ENCODE measurements at places on chromosomes 4 and X.

GRCh38 chr4:52932591-52933470 lies 70.7 kb downstream of the RASL11B start:
- no peak for DNase-seq

GRCh38 chr4:17647927-17648326 lies 33.5 kb downstream of the MED28 start:
- DNase-seq = no peak

- DNase-seq = no peak
These were observed 298.4 kb downstream of the ARHGAP10 start for GRCh38 chr4:148030193-148030873.

GRCh38 chr4:179836179-179837075 lies 2394.2 kb upstream of the AGA start:
- DNase-seq = no peak

DNA sequence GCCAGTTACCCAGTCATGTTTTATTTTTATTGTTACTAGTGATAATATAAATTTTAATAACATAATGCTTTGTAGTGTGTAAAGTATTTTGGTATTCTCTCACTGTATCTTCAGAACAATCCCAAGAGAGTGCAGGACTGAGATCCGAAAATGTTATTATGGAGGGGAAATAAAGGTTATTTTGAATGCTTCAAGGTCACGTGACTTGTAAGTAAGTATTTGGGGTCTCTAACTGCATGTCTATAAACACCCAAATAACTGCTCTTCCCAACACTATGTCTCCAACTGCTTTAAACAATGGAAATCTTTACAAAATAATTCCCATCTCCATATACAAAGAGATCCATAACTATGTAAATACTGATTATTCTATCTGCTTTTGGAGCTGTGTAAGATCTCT lies 302.2 kb downstream of the LDB2 start:
- no peak for DNase-seq

GRCh38 chr4:82998898-82999297 lies 11.7 kb downstream of the LIN54 start:
- no peak for DNase-seq

- DNase-seq = no peak
These were observed 126.7 kb downstream of the EMCN start for GRCh38 chr4:100391086-100391485.

GRCh38 chr4:14308229-14308651 lies 680.7 kb upstream of the BOD1L1 start:
- DNase-seq = no peak

DNA sequence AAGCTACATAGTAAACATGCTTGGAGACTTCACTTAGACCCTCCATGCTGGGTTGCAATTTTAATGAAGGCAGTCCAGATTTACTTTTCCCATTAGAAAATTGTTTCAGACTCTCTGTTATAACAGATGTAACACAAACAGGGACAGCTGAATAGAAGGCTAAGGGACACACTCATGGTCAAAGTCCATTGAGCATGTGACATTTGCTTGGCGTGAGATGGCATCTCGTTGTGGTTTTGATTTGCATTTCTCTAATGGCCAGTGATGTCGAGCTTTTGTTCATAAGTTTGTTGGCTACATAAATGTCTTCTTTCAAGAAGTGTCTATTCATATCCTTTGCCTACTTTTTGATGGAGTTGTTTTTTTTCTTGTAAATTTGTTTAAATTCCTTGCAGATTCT lies 358.2 kb upstream of the CLNK start:
- DNase-seq = no peak

- no peak for DNase-seq
These were observed 474.8 kb downstream of the PDGFC start for GRCh38 chr4:156496797-156497196.

- DNase-seq = no peak
These were observed 124.2 kb downstream of the NFKB1 start for GRCh38 chr4:102625232-102625930.

DNA sequence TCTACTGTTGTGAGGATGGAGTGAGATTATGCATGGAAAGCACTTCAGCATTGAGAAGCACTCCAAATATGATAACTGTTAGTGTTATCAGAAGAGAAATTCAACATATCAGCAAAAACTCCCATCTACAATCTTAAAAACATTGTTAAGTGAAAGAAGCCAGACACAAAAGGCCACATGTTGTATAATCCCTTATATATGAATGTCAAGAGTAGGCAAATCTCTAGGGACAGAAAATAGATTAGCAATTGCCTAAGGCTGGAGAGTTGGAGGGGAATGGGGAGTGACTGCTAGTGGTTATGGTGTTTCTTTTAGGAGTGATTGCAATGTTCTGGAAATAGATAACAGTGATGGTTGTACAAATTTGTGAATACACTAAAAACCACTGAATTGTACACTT lies 122.5 kb upstream of the LNX1 start:
- no peak for DNase-seq

DNA sequence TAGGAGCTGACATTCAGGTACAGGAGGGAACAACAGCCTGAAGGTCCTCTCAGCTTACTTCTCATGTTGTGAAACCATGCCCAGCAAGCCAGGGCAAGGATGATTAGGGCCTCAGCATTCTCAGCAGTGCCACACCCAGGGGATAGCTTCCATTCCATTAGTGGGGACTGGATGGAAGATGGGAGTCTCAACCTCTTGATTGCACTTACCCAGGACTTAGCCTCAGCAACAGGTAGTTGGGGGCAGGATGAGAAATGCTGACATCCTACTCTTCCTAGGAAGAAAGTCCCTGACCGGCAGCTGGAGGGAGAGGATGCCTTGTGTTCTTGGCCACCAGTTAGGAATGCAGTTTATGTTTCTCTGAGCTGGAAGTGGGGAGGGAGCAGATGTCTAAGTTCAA lies 8.8 kb upstream of the BEX3 start:
- no peak for DNase-seq

GRCh38 chr4:111813555-111814140 lies 331.6 kb upstream of the FAM241A start:
- DNase-seq = no peak

GRCh38 chr4:153502584-153502983 lies 36.4 kb downstream of the TMEM131L start:
- no peak for DNase-seq

DNA sequence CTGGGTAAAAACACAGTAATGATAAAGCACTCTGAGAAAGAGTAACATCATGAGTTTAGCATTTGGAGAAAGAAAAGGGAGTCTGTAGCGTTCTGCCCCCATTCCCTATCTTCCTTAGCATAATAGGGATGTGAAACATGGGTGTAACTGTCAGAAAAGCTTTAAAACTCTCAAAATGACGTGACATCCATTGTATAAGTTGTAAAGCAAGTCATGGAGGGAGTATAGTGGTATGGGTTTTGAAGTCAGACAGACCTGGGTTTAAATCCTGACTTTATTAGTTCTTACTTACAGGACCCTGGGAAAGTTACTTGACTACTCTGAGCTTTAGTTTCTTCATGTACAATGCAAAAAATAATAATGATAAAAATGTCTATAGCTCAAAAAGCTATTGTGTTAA lies 17.1 kb downstream of the FBXO8 start:
- no peak for DNase-seq

DNA sequence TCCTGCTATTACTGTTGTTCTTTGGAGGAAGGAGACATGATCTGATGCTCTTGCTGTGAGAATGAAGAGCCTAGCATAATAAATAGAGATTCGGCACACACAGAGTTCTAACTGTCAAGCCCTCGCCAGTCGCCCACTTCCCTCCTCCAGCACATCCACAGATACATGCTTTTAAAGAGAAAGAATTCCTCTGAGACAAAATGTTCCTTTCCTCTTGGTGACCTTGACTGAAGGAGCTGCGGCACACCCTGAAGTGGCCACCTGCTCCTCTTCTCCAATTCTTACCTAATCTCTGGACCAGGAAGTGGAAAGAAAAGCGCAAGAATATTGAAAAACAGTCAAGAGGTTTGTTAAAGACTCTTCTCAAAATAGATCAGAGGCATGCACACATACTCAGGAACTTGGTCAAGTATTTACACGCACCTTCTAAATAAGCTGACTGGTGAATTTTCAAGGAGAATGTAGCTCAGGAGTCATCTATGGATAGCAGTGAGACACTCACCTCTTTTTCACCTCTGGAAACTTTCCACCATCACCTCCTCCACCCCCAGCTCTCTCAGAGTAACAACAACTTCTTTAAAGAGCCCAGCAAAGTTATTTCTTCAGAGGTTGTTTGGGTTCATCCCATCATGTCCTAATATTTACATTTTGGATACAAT lies 95.4 kb downstream of the PARM1 start:
- no peak for DNase-seq

GRCh38 chrX:15356444-15356843 lies 21.1 kb upstream of the PIGA start:
- no peak for DNase-seq

- DNase-seq = no peak
These were observed 558.2 kb downstream of the ZNF674 start for GRCh38 chrX:45986971-45987370.

DNA sequence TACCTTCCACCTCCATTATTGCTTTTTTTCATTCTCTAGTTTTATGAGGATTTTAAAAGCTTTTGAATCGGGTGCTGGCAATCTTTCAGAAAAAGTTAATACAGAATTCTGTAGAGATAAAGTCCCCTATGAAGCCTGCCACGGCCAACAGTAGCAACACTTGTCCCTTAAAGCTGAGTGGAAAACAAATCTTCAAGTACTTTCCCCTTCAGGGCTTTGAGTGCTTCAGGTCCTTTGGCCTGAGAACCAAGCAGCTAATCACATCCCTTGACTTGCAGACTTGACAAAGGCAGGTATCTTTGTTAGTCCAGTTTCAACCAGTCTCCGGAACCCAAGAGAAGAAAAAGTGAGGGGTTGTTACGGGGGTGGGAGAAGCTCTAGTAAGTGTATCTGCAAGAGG lies 144.4 kb downstream of the ATG4A start:
- DNase-seq = no peak

- no peak for DNase-seq
These were observed 98.3 kb upstream of the MAML3 start for GRCh38 chr4:140252141-140252741.

DNA sequence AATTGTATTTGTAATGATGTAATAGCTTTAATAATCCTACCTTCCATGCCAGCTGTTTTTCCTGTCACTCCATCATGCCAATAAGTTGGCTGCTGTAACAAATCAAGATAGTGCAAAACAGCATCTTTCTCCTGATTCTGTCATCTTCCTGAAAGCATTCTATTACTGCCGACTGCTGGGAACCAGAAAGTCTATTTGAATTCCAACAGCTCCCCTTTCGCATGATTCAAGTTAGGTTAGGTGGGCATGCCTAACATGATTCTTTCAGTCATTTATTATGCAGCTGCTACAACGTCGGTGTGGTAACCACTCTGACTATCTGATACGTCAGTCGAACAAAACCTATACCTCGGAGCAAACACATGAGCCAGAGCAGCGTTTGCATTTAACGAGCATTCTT lies 127.9 kb upstream of the DMD start:
- DNase-seq = no peak

DNA sequence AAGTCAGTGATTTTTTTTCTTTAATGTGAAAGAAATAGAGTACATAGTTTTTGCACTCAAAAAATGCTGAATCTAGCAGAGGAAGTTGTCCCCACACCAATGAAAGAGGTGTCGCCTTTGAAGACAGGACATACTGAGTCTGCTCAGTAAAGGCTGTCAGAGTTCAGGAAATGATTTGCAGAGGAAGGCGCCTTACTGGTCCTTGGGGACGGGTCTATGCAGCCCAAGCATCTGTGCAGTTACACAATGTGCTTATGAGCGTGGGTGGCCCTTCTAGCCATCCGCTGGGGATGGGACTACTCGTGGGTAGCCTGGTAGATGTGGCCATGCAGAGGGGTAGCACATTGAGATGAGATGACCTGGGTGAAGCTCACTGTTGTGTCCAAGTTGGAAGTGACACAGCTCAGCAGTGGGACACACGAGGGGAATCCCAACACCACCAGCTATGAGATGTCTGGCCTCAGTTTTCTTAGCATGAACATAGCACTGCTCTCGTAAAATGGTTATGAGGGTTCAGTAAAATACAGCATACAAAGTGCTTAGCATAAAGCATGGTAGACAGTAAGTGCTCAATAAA lies 116.5 kb upstream of the RBPJ start:
- no peak for DNase-seq

GRCh38 chrX:120372667-120373370 lies 10.9 kb downstream of the ATP1B4 start:
- no peak for DNase-seq

GRCh38 chr4:17038510-17039176 lies 140.2 kb upstream of the LDB2 start:
- DNase-seq = no peak

- no peak for DNase-seq
These were observed 10.5 kb upstream of the KLHL5 start for GRCh38 chr4:39051492-39051891.

DNA sequence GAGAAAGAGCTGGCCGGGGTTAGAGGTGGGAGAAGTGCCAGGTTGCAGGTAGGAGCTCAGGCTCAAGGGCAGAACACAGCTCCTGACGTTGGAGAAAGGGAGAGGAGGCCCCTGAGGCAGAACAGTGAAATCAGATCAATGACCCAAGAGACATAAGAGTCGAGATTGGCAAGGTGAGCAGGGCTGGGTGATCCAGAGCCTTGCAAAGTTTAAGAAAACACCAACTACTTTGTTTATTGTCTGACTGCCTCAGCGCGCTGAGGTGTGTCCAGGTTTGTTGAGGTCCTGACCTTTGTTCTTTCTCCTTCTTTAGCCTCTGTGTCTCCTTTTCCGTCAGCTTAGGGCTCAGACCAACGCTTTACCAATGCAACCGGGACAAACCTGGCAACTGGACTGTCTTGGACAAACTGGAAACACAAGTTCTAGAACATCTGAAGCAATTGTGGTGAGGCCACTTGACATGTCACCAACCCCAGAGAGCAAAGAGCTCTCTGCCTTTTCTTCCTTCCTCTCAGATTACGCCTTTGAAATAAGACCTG lies 28.3 kb downstream of the CHRNA9 start:
- no peak for DNase-seq

DNA sequence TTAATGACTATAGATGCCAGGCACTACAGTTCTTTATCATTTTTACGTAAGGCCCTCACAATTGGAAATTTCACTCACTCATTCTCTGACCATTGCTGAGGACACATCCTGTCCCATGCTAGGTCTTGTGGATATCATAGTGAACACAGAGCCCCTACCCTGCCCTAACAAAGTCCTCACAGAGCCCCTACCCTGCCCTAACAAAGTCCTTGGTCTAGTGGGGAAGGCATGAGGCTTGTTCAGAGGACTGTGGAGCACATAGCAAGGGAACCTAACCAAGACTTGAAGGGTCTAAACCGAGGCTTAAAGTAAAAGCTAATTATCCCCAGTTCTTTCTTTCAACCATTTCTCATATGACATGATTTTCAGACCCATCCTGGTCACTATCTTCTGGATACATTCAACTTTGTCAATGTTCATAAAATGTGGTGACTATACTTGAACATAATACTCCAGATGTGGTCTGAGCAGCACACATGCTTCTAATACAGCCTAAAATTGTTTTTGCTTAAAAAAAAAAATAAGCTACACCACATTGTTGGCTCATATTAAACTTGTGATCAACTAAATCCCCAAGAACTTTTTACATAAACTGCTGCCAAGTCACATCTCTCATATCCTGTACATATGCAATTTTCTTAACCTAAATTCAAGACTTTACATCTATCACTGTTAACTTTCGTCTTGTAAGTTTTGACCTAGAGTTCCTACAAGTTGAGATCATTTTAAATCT lies 77.0 kb downstream of the GPC3 start:
- DNase-seq = no peak

GRCh38 chr4:138898282-138898681 lies 117.3 kb upstream of the NOCT start:
- no peak for DNase-seq
